ENCODE measurements at places on chromosomes 13 and 19.
A peak's percentile ranks its signal among the peaks of the same experiment; 100 is the strongest.

DNA sequence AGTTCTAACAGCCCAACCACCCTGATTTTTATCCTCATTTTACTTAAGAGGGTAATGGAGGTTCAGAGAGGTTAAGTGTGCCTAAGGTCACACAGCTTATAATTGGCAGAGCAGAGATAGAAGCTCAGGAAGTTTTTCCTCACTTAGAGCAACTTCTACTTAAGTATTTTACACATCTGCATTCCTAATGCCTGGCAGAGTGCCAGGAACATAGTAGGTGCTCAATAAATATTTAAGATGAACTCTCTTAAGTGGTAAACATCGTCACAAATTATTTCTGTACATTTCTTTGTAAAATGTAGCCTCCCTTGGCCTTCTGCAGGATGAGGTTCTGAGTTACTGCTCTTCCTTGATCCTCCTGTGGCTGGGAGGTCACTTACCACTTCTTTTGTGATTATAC, 14.7 kb downstream of the FARP1 start:
- DNase-seq: no peak
- H3K36me3 ChIP-seq: no peaks in the 10 kb centered on the region
- H3K27me3 ChIP-seq: no peaks in the 10 kb centered on the region
- no peaks in the 10 kb centered on the region for H3K4me1 ChIP-seq

- no peak overlapping the region for H3K27ac ChIP-seq
- no peak overlapping the region for H3K4me3 ChIP-seq
- no peak for DNase-seq
- H3K4me1 ChIP-seq: no peaks in the 10 kb centered on the region
These were observed 71.7 kb downstream of the SIAH3 start for GRCh38 chr13:45779901-45780300.

DNA sequence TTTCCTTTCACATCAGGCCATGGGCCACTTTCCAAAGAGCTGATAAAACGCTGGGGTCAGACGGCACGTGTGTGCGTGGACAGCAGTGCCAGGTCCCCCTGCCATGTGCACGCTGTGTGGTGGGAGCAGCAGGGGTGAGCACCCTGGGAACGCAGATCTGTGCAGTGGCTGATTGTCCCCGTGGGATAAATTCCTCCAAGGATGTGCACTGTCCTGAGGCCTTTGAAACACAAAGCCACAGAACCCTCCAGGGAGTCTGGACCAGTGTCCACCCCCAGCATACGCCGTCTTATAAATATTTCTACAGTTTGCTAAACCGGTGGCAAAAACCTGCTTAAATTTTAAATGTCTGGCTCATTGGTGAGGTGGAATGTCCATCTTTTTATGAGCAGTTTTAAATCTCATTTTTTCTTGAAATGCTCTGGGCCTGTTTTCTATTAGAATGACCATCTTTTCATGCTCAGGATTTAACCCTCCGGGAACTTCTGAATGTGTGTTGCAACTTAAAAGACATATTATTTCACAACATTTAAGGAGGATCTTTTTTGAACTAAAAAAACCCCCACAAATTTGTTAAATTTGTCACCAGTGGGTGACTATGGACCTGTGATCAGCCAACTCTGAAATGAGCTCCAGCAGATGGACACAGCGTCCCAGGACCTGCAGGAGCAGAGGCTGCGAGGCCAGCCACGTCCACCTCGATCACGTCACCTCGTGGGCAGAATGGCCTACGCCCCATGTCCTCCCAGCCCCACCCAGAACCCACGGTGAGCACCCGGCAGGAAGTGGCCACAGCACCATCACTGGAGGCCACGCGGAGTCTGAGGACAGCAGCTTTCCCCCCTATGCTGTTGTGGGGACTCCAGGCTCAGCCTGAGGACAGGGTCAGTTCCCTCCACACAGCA, 68.6 kb downstream of the RASA3 start:
- no peaks in the 10 kb centered on the region for H3K27me3 ChIP-seq
- peak; percentile 93 for DNase-seq
- H3K36me3 ChIP-seq: peaks cover 6% of the 10 kb centered on the region
- peak overlapping the region; percentile 87 for H3K27ac ChIP-seq
- H3K4me3 ChIP-seq: peak overlapping the region; percentile 36
- H3K4me1 ChIP-seq: peaks cover 58% of the 10 kb centered on the region

DNA sequence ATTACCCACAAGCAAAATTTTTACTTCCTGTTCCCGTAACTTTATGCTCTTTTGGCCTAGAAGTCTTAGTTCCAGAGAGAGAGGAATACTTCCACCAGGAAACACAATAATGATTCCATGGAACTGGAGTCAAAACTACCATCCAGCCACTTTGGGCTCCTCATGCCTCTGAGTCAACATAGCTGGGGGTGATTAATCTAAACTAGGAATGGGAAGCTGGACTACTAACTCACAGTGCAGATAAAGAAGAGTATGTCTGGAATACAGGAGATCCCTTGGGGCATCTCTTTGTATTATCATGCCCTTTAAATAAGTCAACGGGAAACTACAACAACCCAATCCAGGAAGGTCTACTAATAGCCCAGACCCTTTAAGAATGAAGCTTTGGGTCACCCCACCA, 8.9 kb upstream of the ELF1 start:
- H3K27me3 ChIP-seq: no peaks in the 10 kb centered on the region
- no peaks in the 10 kb centered on the region for H3K36me3 ChIP-seq
- H3K4me1 ChIP-seq: peaks cover 21% of the 10 kb centered on the region
- no peak overlapping the region for H3K4me3 ChIP-seq

DNA sequence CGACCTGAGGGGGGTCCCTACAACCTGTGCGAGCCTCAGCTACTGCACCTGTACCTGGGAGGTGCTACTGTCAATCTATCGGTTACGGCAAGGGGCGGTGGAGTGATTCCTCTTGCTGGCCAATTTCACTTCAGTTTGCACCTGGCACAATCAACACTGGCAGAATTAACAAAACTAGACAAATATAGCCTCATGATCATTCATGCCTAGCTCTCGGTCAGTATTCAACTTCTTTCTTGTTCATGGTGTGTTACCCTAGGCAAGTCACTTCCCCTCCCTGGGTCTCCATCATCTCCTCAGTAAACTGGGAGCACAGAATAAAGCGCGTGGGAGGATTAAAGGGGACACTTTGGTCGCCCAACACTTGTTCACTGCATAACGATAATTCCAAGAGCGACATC, 618 bp downstream of the HAUS8 start:
- H3K27me3 ChIP-seq: no peaks in the 10 kb centered on the region
- peak overlapping the region; percentile 81 for H3K27ac ChIP-seq
- peaks cover 46% of the 10 kb centered on the region for H3K36me3 ChIP-seq
- no peak for DNase-seq
- H3K4me3 ChIP-seq: peak overlapping the region; percentile 59

GRCh38 chr13:27919659-27919933, 204 bp upstream of the PDX1 start:
- H3K4me1 ChIP-seq: peaks cover 61% of the 10 kb centered on the region
- H3K27me3 ChIP-seq: peaks cover 33% of the 10 kb centered on the region
- H3K27ac ChIP-seq: no peak overlapping the region
- no peak for DNase-seq

DNA sequence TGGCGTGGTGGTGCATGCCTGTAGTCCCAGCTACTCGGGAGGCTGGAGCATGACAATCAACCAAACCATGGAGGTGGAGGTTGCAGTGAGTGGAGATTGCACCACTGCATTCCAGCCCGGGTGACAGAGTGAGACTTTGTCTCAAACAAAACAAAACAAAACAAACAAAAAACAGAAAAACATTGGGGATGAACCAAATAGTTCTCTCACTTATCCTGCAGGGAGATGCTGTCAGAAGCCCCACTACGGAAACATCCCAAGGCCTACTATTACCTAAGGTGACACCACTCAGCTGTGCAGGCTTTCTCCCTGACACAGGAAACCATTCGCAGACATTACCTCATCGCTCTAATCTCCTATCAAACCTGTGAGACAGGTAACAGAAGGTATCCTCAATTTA, 113.5 kb downstream of the FOXO1 start:
- H3K36me3 ChIP-seq: no peaks in the 10 kb centered on the region
- no peak for DNase-seq
- H3K27me3 ChIP-seq: no peaks in the 10 kb centered on the region
- H3K27ac ChIP-seq: no peak overlapping the region
- no peak overlapping the region for H3K4me3 ChIP-seq
- peaks cover 52% of the 10 kb centered on the region for H3K4me1 ChIP-seq
